BJ (cell line): ENCODE measurements at places on chromosomes 7 and 10. TPM values are rescaled to one million over a fixed set of nuclear protein-coding genes. Genes with fewer than 3 reads are reported as not detected.
A peak's percentile ranks its signal among the peaks of the same experiment; 100 is the strongest.

GRCh38 chr7:158414486-158414961, 173.1 kb downstream of the PTPRN2 start:
- no peak for DNase-seq

DNA sequence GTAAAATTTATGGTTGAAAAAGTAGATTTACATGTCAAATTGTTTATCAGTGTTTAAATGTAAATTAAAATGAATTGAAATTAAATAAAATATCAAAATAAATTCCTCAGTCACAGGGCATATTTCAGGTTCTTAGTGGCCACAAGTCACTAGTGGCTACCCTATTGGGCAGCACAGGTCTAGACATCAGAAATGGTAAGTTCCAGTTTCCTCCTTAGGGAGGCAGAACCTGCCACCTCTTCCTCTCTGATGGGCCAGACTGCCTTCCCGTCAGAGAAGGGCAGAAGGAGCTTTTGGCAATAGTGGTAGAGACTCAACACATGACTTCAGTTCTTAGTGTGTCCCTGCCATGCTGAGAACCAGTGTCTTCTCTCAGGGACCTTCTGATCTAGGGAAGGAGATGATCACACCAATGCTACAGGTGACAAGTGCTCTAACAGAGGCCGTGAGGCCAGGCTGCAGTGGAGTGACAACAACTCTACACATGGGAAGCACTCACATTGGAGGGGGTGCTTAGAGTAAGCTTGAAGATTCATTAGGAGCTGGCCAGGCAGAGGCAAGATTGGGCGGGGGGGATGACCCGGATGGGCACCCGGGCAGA, 14.4 kb upstream of the PCBD1 start:
- DNase-seq, result no peak

- DNase-seq, result no peak
Observed at GRCh38 chr7:113402005-113402404, 283.7 kb upstream of the SMIM30 start.

SPDYE3 gene
- not detected in 2 replicates for polyA plus RNA-seq

DNA sequence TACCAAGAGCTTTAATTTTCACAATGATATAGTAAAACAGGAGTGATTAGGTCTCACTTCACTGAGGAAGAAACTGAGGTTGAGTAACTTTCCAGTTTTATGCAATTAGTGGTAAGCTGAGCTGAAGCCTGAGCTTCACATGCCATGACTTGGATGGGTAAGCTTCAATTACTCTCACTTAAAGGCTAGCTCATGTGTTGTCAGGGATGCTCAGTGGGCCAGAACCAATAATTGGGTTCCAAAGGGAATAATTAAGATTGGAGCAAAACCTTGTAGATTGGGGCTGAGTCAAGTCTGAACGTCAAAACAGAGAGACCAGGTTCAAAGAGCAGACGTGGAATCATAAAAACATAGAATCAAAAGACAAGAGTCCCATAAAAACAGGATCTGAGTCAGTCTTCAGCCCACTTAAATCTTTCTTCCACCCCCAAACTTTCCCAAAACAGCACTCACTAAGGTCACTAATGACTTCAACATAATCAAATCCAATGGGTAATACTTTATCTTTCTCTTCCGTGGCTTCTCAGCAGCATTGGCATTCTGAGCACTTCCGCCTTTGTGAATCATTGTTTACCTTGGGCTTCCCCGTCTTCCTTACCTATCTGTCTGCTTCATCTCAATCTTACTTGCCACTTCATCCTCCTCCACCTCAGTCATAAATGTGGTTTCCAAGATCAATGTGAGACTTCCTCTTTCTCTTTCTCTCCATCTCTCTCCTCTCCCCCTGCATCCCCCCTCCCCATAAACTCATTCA, 23.0 kb upstream of the EGFR start:
- DNase-seq, result peak; percentile 64

SPOCK2 gene
- 0.04 and 0.06 TPM in 2 replicates for polyA plus RNA-seq

DNA sequence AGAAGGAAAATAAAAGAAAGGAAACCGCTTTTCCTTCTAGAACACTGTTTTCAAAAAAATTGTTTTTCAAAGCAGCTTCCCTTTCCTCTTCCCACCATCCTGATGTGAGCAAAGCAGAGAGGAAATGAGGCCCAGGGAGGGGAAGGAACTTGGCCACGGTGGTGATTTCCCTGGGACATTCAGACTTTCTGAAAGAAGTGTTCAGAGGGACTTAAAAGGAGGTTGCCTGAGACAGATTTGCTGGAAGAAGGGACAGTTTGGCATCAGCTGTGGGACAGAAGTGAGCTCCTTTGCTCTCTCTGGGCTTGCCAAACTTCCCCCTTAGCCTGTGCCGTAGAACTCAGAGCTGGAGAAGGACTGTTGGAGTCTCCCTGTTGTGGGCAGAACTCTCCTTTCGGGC, 30.3 kb downstream of the ADCYAP1R1 start:
- DNase-seq, result no peak

DNA sequence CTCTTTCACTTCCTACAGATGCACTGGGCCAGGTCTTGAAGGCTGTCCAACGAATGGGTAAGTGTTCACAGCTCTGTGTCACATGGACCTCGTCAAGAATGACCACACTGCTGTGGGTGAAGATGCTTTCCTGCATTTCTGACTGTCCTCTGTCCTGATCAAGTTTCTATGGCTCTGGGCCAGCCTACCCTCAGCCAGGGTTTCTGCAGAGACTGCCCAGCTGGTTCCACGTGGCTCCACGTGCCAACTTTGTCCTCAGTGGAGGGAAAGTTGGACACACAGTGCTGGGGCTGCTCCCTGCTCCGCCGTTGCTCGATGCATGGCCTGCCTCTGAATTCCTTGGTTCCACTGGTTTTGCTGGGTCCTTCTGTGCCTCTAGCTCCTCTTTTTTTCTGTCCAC, 152.3 kb downstream of the EGFR start:
- no peak for DNase-seq

ADAMTS14 gene
- 1.2 and 3.3 TPM in 2 replicates for polyA plus RNA-seq

MAT1A gene
- not detected in 2 replicates for polyA plus RNA-seq

GATA3 gene
- polyA plus RNA-seq, result 0.06 and 0.09 TPM in 2 replicates

EGR2 gene
- 1.1 and 1.9 TPM in 2 replicates for polyA plus RNA-seq

LRRC18 gene
- not detected in 2 replicates for polyA plus RNA-seq

GRCh38 chr7:40659231-40659630, 524.4 kb downstream of the SUGCT start:
- DNase-seq, result no peak

- DNase-seq, result no peak
Observed at GRCh38 chr10:31620226-31621151, 301.5 kb downstream of the ZEB1 start.

DNA sequence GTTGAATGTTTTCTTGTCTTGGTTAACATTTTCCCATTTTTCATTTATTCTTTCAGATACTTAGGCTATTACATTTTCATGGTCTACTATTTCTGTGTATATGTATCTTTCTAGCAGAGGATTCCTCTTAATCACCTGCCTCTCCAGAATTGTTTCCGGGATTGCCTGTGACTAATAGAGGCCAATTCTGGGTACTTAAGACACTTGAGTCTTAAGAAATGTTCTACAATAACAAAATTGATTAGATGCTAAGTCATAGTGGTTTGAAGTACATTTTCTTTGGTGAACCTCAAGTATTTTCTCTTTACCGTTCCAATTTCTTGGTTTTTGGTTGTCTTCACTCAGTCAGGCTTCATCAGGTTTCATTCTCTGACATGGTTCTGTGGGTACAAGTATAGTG, 26.4 kb downstream of the BBS9 start:
- DNase-seq, result no peak

DNA sequence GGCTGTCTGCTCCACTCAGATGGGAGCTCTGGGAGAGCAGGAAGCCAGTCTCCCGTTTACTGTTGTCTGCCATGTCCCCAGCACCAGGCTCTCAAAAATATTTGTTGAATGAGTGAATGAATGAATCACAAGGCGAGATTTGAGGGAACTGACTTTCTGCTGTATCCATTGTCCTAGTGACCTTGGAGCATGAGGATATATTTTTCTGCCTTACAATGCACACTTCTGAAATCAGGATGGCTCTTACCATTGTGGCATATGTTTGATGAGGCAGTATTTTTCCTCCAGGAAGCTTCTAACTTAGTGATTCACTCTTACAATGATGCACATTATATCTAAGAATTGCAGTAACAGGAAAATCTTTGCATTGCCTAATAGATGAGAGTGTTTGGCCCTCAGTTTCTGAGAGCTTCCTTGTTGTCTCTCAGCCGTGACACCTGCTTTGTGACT, 136.4 kb downstream of the RPS24 start:
- DNase-seq, result peak; percentile 18

GRCh38 chr7:42502022-42502421, 265.0 kb upstream of the GLI3 start:
- DNase-seq, result no peak

TRIM50 gene
- polyA plus RNA-seq, result not detected in 2 replicates
